ENCODE measurements at places on chromosomes 1 and 21. TPM values are rescaled to one million over a fixed set of nuclear protein-coding genes. Genes with fewer than 3 reads are reported as not detected.

ARHGAP30 gene
- 28.6 TPM for total RNA-seq

CATSPERE gene
- total RNA-seq = not detected

MFSD2A gene
- total RNA-seq = 6.4 TPM

DRAXIN gene
- total RNA-seq = 0.18 TPM

FNDC5 gene
- 21.0 TPM for total RNA-seq

DNA sequence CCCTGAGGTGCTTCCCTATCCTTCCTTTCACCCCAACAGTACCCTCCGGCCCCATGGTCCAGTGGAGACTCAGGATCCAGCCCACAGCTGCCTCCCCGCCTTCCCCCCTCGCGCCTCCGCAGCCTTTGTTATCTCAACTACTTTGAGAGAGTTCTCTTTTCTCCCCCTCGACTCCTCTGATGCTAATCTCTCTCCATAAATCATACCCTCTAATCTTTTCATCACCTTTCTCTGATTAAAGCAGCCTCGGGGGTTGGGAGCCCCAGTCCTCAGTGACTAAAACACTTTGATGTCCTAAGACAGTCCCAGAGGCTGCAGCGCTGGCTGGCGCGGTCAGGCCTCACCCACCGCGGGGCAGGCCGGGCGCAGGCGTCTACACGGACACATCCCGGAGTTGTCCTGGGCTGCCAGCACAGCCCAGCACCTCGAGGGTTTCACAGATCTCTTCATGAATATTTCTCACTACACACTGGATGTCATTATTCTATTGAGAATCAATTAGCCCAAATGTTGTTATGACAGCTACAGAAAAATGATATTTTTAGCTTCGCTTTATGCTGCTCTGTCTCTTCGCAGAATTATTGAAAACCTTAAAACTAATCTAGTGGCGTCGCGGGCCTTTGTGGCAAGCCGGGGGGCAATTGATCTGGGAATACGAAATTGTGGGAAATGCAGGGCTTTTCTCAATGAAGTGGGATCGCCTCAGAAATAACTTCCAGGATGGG lies 289.5 kb downstream of the RRAGC start:
- H3K36me3 ChIP-seq = no peaks in the 10 kb centered on the region
- no peak overlapping the region for H3K27ac ChIP-seq
- H3K27me3 ChIP-seq = peaks cover 3% of the 10 kb centered on the region
- no peak for DNase-seq
- H3K4me1 ChIP-seq = no peaks in the 10 kb centered on the region

DNA sequence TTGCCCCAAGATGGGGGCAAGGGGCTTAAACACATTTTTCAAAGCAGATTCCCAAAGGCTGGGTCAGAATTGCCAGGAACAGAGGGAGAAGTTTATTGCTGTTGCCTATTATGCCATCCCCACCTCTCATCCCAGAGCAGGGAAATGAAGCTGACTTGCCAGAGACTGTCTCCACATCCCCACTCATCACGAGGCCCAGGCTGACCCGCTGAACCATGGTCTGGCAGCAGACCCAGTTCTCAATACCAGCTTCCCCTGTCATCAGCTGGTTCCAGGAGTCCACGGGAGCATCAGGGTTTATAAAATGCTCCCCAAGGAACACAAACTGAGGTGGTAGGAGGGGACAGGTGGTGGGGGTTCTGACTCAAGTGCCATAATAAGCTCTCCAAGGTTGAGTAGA lies 605.9 kb downstream of the NPHP4 start:
- H3K4me1 ChIP-seq = no peaks in the 10 kb centered on the region
- H3K36me3 ChIP-seq = no peaks in the 10 kb centered on the region
- H3K27ac ChIP-seq = no peak overlapping the region

- peak; percentile 1 for DNase-seq
- H3K36me3 ChIP-seq = peaks cover 63% of the 10 kb centered on the region
These were observed 70.6 kb downstream of the OBSCN start for GRCh38 chr1:228278432-228278941.

- no peak for DNase-seq
- H3K4me3 ChIP-seq = no peak overlapping the region
- H3K4me1 ChIP-seq = peaks cover 19% of the 10 kb centered on the region
- peaks cover 25% of the 10 kb centered on the region for H3K27me3 ChIP-seq
These were observed 60.5 kb downstream of the TOR1AIP2 start for GRCh38 chr1:179817056-179817455.

- H3K36me3 ChIP-seq = no peaks in the 10 kb centered on the region
- no peak for DNase-seq
- peak overlapping the region; percentile 58 for H3K4me3 ChIP-seq
These were observed 11.7 kb downstream of the C1orf216 start for GRCh38 chr1:35706846-35707600.

- H3K36me3 ChIP-seq = no peaks in the 10 kb centered on the region
- H3K4me3 ChIP-seq = no peak overlapping the region
- no peak overlapping the region for H3K27ac ChIP-seq
- H3K4me1 ChIP-seq = no peaks in the 10 kb centered on the region
- no peaks in the 10 kb centered on the region for H3K27me3 ChIP-seq
- no peak for DNase-seq
These were observed 45.5 kb upstream of the RPL11 start for GRCh38 chr1:23646091-23646490.

DNA sequence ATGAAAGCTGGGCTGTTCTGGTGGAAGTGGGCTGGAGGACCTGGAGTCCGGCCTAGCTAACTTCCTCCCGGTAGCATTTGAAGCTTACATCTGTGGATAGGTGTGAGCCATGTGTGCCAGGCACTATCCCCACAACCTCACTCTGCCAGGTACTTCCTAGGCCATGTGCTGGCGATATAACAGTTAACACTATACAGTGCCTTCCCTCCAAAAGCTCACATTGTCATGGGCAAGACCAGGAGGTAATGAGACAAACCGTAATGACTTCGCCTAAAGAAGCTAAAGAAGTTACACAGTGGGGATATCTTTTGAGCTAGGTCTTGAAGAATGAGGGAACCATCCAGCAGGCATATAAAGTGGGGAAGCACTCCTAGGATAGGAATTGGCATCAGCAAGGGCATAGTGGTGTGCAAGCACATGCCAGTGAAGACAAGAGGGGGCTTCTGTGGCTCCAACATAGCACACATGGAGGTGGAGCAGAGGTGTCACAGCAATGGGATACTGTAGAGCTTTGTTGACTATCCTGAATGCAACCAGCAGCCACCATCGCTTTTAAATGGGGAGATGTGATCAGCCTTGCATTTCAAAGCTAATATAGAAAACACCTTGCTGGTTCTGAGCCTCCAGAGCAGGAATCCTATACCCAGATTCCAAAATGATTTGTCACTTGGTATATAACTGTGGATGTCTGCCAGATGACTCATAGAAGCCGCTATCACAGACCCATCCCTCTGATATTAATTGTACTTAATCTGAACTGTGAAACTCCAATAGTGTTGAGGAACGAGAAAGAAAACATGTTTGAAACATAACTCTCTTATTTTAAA lies 466.3 kb downstream of the LMO4 start:
- H3K4me3 ChIP-seq = no peak overlapping the region
- no peaks in the 10 kb centered on the region for H3K36me3 ChIP-seq
- peaks cover 35% of the 10 kb centered on the region for H3K4me1 ChIP-seq
- DNase-seq = no peak
- peak overlapping the region; percentile 69 for H3K27ac ChIP-seq

GRCh38 chr1:229846351-229846750 lies 220.3 kb downstream of the URB2 start:
- no peak overlapping the region for H3K27ac ChIP-seq
- no peaks in the 10 kb centered on the region for H3K36me3 ChIP-seq
- peaks cover 26% of the 10 kb centered on the region for H3K4me1 ChIP-seq
- DNase-seq = no peak
- no peak overlapping the region for H3K4me3 ChIP-seq

DNA sequence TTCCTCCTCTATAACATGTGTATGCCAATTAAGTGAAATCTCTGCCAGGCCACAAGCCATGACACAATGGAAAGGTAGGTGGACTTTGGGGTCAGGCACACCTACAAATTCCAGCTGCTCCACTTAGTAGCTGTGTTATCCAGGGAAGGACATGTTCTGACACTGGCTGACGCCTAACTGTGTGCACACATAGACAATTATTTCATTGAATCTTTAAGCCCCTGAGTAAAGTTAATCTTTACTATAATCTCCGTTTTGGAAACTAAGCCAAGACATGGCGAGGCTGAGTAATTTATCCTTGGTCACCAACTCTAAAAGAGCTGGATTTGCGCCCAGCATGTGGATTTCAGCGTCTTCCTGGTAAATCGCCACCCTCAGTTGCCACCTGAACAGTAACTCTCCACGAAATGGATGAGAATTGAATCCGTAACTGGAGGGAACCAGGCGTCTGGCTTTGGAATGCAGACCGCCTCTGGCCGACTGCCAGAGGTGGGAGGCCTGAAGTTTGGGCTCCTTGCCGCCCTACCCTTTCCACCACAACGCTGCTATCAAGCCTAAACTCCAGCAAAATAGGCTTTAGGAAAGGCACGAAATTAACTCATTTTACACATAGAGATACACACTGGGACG lies 888 bp upstream of the SNRPE start:
- peak overlapping the region; percentile 85 for H3K4me3 ChIP-seq
- peaks cover 19% of the 10 kb centered on the region for H3K4me1 ChIP-seq
- H3K36me3 ChIP-seq = peaks cover 37% of the 10 kb centered on the region
- peak overlapping the region; percentile 67 for H3K27ac ChIP-seq
- DNase-seq = peak; percentile 53

DNA sequence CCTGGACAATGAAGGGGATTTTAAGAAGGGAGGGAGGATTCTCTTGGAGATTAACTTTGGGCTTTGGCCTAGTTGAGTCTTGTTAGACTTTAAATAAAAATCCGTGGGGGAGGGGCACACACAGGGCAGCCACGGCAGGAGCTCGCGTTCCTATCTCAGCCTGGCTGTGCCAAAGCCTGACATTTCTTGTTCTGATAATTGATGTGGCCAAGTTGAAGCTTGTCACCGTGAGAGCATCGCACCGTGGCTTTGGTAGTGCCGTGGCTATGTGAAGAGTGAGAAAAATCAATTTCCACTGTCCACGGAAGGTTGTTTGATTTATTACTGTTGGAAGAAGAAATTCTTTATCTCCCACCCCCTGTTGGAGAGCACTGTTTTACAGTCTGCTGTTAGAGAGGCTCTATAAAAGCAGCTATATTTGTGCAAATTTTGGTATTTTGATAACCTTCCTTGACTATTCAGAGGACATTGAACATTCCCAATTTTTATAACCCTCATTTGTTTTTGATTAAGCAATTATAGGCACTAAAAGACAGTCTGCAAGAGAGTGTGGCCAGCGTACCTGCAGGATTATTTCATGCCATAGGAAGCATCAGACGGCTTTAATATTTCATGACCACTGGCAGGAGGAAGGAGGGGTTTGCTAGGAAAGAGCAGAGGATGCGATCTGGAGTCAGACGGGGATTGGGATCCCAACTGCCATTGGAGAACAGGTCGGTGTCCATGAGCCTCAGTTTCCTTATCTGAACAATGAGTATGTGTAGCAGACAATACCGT lies 160.7 kb downstream of the KAZN start:
- no peaks in the 10 kb centered on the region for H3K36me3 ChIP-seq
- no peak overlapping the region for H3K4me3 ChIP-seq
- no peak for DNase-seq
- H3K27ac ChIP-seq = no peak overlapping the region
- H3K4me1 ChIP-seq = no peaks in the 10 kb centered on the region

- no peak for DNase-seq
- no peaks in the 10 kb centered on the region for H3K36me3 ChIP-seq
- peaks cover 17% of the 10 kb centered on the region for H3K27me3 ChIP-seq
- no peak overlapping the region for H3K27ac ChIP-seq
These were observed 16.9 kb downstream of the MATN1 start for GRCh38 chr1:30706528-30706927.

GRCh38 chr1:220572416-220572815 lies 44.5 kb downstream of the MARK1 start:
- no peak overlapping the region for H3K4me3 ChIP-seq
- H3K36me3 ChIP-seq = no peaks in the 10 kb centered on the region
- H3K27me3 ChIP-seq = no peaks in the 10 kb centered on the region
- no peak overlapping the region for H3K27ac ChIP-seq

- H3K4me1 ChIP-seq = no peaks in the 10 kb centered on the region
- no peak overlapping the region for H3K4me3 ChIP-seq
- DNase-seq = no peak
These were observed 237.3 kb downstream of the SLC44A5 start for GRCh38 chr1:75373542-75374159.

- H3K4me3 ChIP-seq = no peak overlapping the region
- peaks cover 14% of the 10 kb centered on the region for H3K4me1 ChIP-seq
- H3K36me3 ChIP-seq = no peaks in the 10 kb centered on the region
- H3K27ac ChIP-seq = no peak overlapping the region
- no peak for DNase-seq
- H3K27me3 ChIP-seq = peaks cover 20% of the 10 kb centered on the region
These were observed 50.7 kb upstream of the ACOT11 start for GRCh38 chr1:54497338-54497737.

GRCh38 chr1:41679531-41679930 lies 195.0 kb upstream of the EDN2 start:
- peaks cover 40% of the 10 kb centered on the region for H3K4me1 ChIP-seq
- no peak for DNase-seq
- H3K4me3 ChIP-seq = no peak overlapping the region
- no peaks in the 10 kb centered on the region for H3K36me3 ChIP-seq

DNA sequence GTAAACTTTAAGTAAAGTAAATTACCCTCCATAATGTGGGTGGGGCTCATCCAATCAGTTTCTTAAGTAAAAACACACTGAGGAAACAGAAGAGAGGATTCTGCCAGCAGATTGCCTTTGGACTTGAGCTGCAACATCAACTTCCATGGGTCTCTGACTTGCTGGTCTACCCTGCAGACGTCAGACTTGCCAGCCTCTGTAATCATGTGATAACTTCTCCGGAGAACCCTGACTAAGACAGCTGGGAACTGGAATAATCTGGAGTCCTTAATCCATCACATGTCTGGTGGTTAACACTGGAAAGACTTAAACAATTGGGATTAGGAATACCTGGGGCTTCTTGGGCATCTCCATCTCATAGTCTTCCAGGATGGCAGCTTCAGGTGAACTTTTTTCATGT lies 13.2 kb upstream of the CEP350 start:
- H3K27me3 ChIP-seq = no peaks in the 10 kb centered on the region
- H3K36me3 ChIP-seq = no peaks in the 10 kb centered on the region
- H3K4me1 ChIP-seq = no peaks in the 10 kb centered on the region
- no peak for DNase-seq
- no peak overlapping the region for H3K4me3 ChIP-seq

- peaks cover 3% of the 10 kb centered on the region for H3K4me1 ChIP-seq
- peaks cover 4% of the 10 kb centered on the region for H3K36me3 ChIP-seq
- no peak overlapping the region for H3K27ac ChIP-seq
- no peak for DNase-seq
These were observed 16.3 kb upstream of the CDCP2 start for GRCh38 chr1:54169068-54169467.

- peak; percentile 76 for DNase-seq
- no peaks in the 10 kb centered on the region for H3K36me3 ChIP-seq
- peak overlapping the region; percentile 74 for H3K27ac ChIP-seq
These were observed 150.1 kb downstream of the CDC7 start for GRCh38 chr1:91650764-91651163.

DNA sequence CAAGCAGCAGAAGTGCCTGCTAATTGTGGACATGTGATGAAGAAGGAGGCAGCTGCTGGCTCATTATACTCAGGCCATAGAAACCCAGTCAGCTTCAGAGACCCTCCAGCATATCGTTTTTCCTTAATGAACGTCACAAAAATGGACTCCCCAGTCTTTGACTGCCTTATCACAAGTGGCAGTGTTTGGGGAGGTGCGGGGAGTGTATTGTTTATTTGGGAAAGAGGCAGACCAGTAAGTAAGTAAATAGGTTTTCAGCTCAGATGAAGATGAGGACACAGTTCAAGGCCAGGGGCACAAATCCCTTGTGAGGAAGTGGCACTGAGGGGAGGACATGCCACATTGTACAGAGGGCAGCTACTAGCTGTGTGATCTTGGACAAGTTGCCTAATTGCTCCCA lies 43.5 kb upstream of the NRDC start:
- H3K27me3 ChIP-seq = no peaks in the 10 kb centered on the region
- no peak overlapping the region for H3K27ac ChIP-seq
- H3K36me3 ChIP-seq = no peaks in the 10 kb centered on the region
- DNase-seq = no peak
